ENCODE measurements at places on chromosomes 4 and X. TPM values are rescaled to one million over a fixed set of nuclear protein-coding genes. Genes with fewer than 3 reads are reported as not detected.

Gene CSAG3
- not detected for total RNA-seq

Gene GSX2
- not detected for total RNA-seq

Gene SMIM31
- not detected for total RNA-seq

Gene TLR10
- not detected for total RNA-seq

Gene CPZ
- 1.2 TPM for total RNA-seq

DNA sequence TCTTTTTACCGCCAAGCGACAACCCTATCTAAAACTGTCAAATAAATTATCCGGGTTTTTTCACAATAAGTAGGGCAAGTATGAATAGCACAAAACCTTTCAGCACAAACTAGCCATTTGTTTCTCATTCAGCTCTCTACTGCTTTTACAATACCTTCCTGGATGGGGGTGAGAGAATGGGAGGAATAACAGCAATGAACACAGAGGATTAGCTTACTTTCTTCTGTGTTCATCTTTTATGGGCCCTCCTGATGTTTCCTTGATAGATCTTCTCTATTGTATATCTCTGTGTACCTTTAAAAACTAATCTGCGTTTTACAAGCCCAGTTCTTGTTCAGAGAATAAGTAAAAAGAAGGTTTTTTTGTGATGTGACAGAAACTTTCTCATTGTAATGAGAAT, 55.3 kb upstream of the APELA start:
- no peak for DNase-seq

DNA sequence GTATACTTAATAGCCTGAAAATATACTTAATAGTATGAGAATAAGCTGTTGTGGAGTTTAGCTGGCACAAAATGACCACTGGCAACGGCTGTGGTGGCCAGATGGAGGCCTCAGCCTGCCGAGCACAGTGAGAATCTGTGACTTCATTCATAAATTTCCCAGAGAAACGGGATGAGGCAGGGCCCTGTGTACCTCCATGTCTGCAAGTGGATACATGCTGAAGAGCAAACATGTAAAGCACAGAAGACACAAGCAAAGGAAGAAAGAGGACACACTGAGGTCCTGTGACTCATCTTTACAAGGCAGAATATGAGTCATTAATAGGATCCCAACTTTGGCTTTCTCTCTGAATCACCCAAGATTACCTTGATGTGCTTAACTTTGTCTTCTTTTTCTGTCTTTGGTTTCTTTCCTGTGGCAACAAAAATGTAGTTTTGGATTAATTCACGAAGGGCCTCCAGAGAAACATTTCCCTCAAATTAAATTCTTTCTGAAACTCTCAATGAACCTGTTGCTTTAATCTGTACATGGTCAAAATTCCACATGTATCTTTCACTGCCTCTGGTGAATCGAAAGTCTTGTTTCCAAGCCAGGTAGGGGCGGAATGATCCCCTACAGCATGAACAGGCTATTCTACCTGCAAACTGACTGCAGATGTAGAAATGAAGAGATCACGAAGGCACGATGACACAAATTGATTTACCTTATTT, 56.4 kb downstream of the IRF2 start:
- no peak for DNase-seq

- no peak for DNase-seq
Observed at GRCh38 chr4:75653845-75654503, 19.2 kb downstream of the G3BP2 start.

GRCh38 chr4:23423540-23423939, 466.3 kb downstream of the PPARGC1A start:
- no peak for DNase-seq

DNA sequence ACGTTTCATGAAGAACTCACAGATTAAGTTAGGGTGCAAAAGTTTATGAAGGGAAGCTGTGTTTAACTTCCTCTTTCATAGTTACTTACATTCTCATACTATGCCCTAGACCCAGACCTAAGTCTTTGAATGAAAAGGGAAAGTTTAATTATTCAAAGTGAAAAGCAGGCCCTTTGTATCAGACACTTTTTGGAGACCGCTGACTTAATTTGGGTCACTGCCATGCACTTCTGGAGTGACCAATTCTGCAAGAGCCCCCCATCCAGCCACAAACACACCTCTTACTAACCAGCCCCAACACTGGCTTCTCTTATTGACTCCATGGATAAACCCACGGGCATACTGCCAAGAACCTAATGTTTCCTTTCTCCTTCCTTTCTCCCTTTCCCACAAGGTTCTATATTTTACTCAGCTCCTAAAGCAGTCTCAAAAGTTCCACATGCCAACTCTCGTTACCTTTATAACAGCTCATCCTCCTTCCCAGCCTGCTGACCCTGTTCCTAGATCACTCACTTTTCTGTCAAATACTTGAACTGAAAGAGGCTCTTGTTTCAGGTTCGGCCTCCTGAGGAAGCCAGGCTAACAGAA, 34.5 kb downstream of the ABCE1 start:
- DNase-seq = no peak

DNA sequence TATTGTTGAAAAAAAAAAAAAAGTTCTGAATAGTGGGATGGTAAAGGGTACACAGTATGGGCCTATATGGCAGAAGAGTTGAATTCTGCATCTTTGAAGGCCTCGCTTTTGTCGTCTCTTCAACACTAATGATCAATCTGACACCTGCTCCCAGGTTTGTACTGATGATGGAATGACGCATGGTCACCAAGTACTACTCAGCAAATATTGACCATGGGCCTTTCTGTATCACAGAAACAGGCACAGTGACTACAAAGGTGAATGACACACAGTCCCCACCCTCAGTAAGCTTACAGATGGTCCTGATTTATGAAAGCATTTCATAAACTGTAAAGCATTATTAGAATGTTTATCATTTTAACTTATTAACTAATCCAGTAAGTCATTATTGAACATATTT, 152.6 kb downstream of the LDB2 start:
- no peak for DNase-seq

DNA sequence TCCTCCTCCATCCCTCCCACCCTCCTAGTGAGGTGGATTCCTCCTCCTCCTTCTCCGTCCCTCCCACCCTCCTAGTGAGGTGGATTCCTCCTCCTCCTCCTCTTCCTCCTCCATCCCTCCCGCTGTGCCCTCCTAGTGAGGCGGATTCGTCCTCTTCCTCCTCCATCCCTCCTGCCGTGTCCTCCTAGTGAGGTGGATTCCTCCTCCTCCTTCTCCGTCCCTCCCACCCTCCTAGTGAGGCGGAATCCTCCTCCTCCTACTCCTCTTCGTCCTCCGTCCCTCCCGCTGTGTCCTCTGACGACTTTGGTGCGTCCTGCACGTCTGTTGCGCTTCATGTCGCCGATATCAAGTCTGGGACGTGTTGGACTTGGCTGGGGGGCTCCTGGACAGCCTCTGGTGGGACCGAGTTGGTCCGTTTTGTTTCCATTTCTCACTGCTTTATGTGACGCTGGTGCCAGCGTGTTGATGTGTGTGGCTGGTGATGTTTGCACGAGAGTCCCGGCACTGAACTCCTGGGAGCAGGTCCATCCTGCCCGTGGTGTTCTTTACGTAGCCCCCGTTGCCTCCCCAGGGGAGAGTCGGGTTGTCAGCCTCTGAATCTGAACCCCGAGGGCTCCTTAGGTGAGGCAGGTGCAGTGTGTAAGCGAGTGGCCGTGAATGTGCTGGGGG, 5.4 kb downstream of the AKAP17A start:
- DNase-seq = no peak

GRCh38 chr4:47835494-47835893, 2.4 kb downstream of the CORIN start:
- no peak for DNase-seq

DNA sequence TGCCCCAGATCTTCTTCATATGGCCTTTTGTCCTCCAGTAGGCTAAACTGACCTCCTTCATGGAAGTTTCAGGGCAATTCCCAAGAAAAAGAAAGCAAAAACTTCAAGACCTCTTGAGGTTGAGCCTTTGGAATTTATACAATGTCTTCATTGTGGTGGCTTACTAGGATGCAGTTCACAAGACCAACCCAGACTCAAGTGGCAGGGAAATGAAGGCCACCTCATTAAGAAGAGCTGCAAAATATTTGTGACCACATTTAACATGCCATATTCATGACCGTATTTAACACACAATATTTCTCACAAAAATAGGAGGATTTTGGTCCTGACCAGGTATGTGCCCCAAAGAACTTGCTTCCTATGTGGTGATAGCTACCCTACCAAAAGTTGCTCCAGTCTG, 605.5 kb upstream of the PITX2 start:
- DNase-seq = no peak

GRCh38 chr4:86675548-86675947, 81.4 kb downstream of the PTPN13 start:
- DNase-seq = no peak

- no peak for DNase-seq
Observed at GRCh38 chrX:39205467-39205866, 404.2 kb downstream of the MID1IP1 start.

- DNase-seq = no peak
Observed at GRCh38 chrX:143634309-143634662, 1.6 kb downstream of the SLITRK4 start.

DNA sequence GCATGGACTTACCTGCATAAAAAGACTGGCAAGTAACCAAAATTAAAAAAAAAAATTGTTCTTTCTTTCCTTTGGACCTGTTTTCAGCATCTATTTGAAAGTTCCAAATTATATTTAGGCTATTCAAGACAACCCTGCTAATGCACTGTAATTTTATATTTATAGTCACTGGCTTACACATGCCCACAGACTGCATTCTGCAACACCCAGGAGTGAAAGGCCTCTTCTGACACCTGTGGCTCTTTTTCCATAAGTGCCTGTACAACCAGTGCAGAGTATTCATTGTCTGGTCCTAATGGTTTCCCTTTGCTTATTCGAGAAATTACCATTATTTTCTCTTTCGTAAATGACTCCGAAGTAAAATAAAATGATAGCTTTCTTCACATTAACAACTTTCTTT, 143.3 kb downstream of the RNF150 start:
- no peak for DNase-seq

DNA sequence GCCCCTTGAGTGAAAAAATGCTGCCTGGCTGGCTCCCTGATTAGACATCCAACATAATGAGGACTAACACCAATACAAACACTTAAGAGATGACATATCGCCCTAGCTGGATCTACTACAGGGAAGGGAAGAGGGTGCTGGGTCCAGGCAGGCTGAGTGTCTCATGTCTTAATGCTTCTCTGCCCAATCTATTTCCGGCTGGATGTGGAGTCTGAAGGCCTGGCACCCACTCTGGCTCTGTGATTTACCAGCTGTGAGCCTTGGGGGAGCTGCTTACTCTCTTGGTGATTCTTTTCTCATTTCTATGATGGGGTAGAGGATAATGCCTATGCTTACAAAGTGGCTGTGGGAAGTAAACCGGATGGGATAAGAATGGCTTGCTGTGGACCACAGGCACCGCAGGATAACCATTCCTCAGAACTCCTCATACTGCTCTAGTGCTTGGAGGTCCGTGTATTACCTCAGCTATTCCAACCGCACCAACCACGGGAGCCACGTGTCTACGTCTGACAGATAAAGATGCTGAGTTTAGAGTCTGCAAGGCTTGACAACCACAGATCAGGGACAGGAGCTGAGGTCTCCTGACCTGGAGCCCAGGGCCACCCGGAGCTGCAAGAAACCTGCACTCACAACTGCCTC, 161.7 kb downstream of the AFAP1 start:
- DNase-seq = no peak

DNA sequence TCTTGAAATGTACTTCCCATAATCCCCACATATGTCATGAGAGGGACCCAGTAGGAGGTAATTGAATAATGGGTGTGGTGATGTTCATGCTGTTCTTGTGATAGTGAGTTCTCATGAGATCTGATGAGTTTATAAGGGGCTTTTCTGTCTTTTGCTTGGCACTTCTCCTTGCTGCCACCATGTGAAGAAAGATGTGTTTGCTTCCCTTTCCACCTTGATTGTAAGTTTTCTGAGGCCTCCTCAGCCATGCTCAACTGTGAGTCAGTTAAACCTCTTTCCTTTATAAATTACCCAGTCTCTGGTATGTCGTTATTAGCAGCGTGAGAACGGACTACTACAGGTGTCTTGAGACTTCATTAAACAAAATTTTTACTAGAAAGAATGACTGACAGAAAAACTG, 323.2 kb downstream of the BMPR1B start:
- DNase-seq = no peak

DNA sequence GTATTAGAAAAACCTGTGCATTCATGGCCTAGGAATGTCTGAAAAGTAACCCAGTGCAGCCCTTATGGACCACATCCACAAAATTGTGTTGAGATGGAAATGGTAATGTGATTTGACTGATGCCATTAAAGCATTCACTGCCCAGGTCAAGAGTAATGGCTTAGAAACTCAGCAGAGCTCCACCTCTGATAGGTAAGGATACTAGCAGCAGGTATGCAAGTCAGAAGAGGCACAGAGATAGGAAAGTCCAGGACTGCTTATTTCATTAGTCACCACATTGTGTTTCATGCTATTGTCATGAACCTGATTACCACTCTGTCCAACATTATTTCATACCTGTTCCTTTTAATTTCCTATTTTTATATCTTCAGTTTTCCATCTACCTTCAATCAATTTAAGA, 2042.2 kb downstream of the ARAP2 start:
- no peak for DNase-seq

Data from left ventricle myocardium superior (tissue), 1 donor.